ENCODE measurements at places on chromosomes 3 and 15.

- no peak for DNase-seq
These were observed 170.4 kb upstream of the ATP10A start for GRCh38 chr15:26033493-26033892.

DNA sequence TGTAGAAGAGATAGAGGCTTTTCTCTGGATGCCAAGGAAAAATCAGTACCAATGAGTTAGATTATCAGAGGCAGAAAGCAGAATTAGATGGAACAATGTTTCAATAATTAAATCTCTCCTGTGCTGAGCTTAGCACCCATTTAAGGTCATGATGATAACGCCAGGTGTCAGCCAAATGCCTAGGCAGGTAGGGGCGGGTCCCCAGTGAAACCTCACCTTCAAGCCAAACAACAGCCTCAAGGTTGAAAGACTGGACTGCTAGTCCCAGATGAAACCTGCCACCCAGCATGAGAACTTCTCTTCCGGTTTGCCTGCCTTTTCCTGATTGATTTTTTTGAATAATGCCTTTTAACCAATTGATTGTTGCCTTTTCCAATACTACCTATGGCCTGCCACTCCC is 363.0 kb downstream of the PLOD2 start:
- no peak for DNase-seq

DNA sequence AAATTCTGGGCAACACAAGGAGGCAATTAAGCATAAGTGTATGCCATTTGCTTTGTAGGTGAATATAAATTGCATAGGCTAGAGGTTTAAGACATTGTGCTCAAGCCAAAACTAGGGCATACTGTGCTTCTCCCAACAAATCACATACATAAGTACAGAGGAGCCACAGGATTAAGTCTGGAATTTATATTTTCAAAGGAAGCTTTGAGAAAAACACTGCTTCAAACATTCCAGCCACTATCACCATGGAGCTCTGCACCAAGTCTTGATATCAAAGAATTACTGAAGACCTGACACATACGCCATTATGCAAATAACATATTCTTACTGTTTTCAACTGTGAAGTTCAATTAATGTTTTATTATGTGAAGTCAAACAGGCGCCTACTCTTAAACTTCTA is 119.4 kb upstream of the NPHP3 start:
- no peak for DNase-seq

DNA sequence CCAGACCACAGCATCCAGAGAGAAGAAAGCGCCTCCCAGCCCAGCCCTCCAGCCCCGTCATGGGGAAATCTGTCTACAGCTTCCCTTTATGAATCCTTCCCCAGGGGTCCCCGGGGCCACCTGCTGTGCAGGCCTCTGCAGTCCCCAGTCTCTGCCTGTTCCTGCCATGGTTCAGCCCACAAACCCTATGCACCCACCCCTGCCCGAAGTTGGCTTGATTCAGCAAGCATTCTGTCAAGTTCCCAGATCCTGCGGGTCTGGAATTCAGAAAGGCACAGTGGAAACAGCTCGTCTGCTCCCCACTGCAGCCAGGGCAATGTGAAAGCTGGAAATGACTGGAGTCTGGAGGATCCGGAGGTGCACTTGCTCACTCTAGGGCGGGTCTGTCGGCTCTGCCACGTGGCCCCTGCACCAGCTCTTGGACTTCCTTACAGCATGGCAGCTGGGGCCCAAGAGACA is 2.9 kb upstream of the OCA2 start:
- no peak for DNase-seq

- no peak for DNase-seq
These were observed 111.4 kb upstream of the ALCAM start for GRCh38 chr3:105255350-105255749.

DNA sequence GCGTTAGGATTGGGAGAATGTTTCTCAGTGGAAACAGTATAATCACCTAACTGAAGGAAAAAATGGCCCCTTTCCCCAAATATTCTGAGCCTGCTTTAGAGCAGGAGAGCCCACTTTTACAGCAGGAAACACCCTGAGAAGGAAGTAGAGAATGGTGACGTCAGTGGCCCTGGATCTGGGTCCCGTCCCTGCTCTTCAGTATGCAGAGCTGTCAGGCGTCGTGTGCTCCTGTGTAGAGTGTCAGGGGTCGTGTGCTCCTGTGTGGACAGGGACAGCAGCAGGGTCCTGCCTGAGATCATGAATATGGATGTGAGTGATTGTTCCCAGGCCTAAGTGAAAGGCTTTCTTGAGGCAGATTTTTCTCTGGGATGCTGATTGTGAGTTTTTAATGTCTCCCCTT is 45.2 kb downstream of the CGNL1 start:
- no peak for DNase-seq

DNA sequence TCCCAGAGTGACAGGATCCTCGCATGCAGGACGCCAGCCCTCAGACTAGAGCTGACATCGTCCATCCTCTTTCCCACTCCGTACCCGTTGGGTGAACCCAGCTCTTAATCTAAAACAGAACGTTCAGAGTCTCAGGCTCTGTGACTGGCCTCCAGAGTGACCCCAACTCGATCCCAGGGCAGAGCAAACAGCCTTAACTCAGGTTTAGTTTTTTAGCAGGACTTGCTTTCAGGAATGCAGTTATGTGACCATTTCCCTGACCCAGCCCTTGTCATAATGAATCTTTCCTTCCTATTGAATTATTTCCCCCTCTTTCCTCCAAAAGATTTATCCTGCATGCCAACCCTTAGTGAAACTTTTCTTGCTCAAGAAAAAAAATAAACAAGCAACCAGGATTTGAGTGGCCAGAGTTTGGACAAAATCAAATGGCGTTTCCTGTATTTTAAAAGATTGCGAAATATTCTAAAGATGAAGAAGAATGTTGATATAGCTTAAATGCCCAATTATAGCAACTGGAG is 47.8 kb upstream of the RARB start:
- no peak for DNase-seq

DNA sequence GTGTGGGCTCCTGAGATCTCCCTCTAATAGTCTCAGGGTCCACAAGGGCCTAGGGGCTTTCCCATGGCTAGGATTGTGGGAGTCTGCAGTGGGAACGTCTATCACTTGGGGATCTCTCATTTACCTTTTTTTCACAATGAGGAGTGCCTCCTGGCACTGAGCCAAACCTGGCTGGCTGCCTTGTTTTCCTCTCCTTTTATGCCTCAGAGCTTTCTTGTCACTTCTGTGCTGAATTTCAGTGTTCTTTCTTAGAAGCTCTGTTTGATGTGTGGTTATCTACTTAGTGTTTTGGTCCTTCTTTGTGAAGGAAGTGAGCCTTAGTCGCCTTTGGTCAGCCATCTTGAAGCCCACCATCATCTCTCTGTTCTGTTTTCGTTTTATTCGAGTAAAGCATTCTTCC is 33.9 kb downstream of the DOCK3 start:
- DNase-seq: no peak

DNA sequence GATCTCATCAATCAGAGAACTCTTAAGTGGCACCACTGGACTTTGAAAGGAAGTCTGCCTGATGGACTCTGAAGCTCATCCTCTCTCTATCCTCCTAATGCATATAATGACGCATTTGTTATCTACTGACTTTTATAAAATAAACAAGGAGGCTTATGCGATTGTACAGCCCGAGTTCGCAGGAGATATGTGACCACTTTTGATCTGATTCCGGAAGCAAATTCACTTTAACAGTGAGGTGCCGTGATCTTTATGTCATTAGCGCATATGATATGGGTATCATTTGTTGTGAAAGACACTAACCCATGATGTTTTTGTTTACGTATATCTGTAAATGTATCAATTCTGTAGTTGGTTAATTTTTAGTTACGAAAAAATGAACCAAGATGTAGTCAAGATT is 427 bp upstream of the RNF111 start:
- DNase-seq: no peak

DNA sequence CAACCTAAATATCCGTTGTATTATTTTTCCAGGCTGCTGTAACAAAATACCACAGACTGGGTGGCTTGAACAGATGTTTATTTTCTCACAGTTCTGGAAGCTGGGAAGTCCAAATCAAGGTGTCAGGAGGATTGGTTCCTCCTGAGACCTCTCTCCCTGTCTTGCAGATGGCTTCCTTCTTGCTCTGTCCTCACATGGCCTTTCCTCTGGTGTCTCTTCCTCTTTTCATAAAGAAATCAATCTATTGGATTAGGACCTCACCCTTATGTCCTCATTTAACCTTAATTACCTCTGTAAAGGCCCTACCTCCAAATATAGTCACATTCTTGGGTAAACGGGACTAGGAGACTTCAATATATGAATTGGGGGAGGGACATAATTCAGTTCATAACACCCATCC is 89.2 kb upstream of the PLCL2 start:
- no peak for DNase-seq

GRCh38 chr3:183178833-183179549 is 16.5 kb upstream of the LAMP3 start:
- no peak for DNase-seq

GRCh38 chr15:80732818-80733217 is 37.7 kb downstream of the ABHD17C start:
- DNase-seq: no peak

- DNase-seq: no peak
These were observed 25.7 kb downstream of the CGGBP1 start for GRCh38 chr3:88033079-88033478.

DNA sequence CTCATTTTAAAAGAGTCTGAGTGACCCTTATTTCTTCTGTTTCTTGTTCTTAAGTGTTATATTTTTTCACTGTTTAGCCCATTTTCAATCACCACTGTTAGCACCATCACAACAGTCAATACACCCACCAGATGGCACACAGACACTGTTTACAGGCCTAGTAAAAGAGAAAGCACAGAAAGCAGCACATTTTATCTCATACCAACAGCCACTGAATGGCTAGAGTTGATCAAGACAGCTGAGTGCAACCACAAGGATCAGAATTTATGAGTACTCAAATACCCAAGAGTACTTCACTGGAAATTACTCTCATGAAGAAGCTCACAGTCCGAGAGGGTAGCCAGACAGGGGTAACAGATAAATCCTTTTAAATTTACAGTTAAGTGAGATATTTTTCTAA is 127.0 kb downstream of the TFDP2 start:
- no peak for DNase-seq

All from GM18507 (cell line).